ENCODE measurements at places on chromosomes 1 and 21.

GRCh38 chr1:237812061-237812460, 78.7 kb downstream of the ZP4 start:
- no peak for DNase-seq

DNA sequence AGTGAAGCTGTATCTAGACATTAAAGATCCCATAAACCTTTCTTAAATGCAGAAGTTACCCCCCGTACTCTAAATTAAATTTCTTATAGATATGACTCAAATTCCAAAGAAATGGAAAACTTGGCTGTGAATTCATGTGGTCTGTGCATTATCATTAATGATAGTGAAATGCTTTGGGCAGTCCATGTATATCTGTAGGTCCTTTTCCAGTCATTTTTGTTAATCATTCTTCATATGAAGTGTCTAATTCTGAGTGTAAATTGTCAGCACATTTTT, 89.3 kb downstream of the RGL1 start:
- DNase-seq, result no peak

DNA sequence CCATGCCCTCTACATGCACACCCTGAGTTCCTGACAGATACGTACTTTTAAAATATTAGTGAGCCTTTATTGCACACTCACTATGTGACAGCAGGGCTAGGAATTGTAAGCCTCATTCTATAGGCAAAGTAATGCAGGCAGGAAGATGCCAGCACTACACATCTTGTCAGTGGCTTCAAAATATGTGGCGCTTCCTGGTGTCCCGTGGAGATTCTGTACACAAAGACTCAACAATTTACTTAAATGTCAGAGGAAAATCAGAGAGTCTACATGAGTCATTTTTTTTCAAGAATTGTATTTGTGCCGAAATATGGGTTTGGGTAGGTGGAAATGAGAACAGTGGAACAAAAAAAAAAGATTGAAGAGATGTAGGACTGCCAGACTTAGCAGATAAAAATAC, 27.6 kb downstream of the RNASEL start:
- DNase-seq, result no peak

GRCh38 chr1:160189649-160190625, at the start of gene CASQ1:
Gene CASQ1 (plus strand): TSS chr1:160190575. CDS start chr1:160190752, 177 bp downstream.
- no peak for DNase-seq

DNA sequence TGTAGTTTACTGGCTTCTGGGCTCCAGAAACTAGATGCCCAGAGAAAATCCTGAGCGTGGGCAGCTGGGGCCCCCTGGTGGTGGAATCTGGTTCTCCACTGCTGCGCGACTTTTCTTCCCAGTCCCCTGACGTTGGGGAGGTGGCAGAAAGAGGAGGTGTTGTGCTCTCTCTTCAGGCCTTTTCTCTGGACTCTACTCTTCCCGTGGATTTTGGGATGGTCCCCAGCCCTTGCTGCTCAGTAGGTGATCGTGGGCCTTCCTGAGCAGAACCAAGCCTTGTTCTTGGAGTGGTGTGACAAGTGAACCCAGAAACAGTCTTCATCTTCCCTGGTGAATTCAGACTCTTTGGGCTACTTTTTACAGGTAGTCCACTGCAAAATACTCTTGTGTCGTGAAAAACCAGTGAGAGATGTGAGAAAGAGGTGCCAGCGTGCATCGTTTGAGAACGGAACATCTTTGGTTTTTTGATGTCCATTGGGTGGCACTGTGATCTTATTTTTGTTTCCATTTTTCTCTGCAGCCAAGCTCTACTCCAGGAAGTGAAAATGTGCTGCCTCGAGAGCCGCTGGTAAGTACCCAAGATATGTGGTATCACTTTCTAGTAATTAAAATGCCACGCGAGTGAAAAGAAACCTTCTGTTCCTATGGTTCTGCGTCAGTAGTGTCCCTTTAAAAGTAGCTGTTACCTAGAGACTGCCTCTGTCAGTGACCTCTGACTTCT, 20.2 kb downstream of the PEX14 start:
- peak; percentile 39 for DNase-seq

DNA sequence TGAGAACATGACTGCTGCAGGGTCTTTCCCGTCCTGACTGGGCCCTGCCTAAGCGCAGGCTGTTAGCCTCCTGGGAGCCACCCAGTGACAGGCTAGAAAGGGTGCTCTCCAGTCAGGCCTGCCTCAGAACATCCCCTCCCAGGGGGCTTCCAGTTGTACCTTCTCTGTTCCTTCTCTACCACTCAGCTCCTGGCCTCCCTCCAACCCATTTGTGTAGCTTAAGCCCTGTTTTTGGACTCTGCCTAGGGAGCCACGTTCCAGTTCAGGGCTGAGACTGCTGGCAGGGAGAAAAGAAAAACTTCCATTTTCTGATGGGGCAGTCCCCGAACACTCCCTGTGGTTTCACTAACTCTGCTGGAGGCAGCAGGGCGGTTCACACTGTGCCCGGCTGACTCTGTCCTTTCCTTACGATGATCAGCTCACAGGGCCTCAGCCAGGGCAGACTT, 15.3 kb upstream of the POU3F1 start:
- DNase-seq, result no peak

DNA sequence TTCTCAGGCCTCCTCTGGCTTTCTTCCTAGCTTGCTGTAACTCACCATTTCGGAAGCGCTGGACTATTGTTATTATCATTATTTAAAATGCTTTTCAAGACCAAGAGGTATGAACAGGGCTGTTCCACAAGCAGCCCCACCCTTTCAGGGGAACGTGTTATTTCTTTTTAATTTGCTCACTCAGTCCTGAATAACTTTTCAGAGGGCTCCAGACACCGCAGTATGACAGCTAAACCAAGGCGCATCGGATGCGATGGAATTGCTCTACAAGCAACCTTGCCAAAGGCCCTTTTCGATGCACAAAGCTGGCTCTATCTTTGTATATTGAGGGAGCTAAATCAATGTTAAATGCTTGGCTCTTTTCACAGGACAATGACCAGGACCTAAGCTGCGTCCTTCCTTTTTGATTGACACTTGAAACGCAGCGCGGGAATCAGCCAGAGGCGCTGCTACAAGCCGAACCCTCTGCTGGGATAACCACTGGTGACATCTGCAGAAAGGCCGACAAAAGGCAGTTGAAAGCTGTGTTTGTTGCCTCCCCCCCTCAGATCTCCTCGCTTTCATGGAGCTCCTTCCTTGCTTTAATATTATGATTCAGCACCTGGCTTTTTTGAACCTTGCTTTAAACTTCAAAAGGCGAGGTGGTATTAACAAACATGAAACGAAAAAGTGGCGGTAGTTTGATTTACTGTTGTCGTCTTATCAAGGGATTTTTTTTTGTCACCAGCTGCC, 204.7 kb upstream of the PROX1 start:
- DNase-seq, result no peak

- DNase-seq, result no peak
Observed at GRCh38 chr1:203557390-203557789, 63.4 kb downstream of the OPTC start.

DNA sequence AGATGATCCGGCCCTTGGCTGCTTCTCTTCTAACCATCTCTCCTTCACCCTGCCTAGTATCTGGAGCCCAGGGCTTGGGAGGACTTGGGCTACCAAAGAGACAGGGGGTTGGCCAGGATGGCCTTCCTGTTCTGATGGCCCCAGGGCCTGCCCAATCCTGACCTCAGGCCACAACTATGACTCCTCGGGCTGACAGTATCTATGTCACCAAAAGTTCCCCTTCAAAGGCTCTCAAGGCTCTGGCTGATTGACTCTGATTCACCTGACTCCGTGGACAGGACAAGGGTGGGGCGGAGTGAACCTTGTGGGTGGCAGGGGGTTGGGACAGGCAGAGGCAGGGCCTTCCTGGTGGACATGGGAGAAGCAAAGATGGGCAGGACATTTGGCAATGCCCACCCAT, 12.7 kb downstream of the MEF2D start:
- DNase-seq, result no peak

DNA sequence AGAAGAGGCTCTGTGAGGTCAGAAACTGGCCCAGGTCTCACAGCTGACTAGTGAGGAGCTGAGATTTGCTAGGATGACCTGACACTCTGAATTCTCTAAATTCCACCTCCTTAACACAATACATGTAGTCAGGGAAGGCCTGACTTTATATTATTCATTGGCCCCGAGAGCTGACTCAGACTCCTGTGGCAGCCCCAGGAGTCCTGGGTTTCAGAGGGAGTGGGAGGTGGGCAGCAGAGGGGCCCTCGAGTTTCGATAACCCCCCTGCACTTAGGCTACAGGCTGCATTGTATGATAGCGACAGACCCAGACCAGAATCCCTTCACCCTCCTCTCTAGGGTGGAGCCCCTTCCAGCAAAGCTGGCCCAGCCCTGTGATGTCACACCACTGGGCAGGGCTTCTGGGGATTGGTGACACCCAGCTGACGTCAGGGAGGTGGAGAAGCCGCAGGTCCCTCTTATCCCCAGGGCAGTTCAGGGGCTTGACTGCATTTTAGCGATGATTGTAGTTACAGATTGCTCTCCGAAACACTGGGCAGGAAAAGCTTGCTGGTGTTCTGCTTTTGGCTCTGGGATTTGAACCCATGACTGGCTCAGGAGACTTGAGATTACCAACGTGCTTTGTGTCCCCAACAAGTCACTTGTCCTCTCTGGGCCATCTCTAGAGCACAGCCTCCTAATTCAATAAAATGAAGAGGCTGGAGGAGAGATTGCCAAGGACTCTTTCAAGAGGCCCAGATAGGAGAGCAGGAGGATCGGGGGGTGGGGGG, 17.0 kb upstream of the GPR37L1 start:
- DNase-seq, result no peak

- DNase-seq, result no peak
Observed at GRCh38 chr1:26597629-26598039, 68.1 kb downstream of the RPS6KA1 start.

DNA sequence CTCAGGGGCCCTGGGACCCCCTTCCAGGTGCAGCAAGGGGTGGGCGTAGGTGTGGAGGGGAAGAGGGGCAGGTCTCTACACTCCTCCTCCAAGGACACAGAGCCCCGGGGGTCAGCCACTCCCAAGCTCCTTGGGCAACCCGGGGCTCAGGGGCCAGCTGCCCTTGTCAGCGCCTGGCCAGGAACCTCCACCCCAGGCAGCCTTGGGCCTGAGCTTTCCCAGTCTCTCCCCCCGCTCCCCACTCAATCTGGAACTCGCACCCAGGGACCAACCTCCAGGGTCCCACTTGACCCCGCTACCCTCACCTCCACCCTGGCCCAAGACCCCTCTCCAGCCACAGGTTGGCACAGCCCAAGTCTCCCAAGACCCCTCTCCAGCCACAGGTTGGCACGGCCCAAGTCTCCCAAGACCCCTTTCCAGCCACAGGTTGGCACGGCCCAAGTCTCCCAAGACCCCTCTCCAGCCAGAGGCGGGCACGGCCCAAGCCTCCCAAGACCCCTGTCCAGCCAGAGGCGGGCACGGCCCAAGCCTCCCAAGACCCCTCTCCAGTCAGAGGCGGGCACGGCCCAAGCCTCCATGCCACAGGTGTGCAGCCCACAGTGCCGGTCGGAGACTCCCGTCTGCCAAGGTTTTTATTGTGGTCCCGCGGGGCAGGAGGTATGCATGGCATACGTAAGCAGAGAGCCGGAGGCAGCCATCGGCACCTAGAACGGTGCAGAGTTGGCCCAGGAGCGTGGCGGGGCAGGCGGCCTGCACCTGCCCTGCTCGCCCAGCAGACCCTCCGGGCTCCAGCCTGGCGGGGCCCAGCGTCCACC, 3.0 kb downstream of the TNFRSF4 start:
- DNase-seq, result no peak

DNA sequence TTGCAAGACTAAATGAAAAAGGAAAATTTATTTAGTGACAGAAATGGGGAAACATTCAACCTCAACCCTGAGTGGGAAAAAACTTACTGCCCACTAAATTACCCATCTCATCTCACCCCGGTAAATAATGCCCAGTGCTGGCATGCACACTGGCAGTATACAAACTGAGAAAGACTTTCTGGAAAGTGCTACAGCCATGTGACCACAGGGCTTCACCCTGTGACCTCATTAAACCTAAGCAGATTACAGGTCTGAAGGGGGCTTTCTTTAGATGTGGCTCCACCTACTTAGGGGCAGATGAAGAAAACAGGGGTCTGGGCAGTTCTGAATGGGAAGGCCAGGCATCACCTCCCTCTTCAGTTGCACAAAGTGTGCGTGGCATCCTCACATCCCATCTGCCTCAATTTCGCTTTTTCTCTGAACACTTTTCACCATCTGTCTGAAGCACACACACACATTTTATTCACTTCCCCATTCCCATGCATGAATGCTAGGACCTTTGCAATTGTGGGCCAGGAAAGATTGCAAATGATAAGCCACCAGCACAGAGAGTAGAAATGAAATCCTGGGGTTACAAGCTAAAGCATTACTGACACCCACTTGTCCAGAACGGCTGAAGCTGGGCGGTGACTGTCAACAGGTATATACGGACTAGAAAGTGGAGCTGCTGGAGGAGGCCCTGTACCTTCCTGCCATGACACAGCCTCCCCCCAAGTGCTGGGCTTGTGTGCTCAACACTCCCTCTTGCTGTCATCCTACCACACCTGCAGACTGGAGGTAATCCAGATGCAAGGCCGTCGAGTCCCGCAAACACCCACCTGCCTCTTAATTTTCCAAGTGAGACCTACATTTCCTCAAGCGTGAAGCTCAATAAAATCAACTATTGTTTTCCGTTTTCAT, 2.7 kb downstream of the NADK start:
- DNase-seq, result peak; percentile 52

- DNase-seq, result no peak
Observed at GRCh38 chr1:162020150-162020549, 3.5 kb downstream of the OLFML2B start.

DNA sequence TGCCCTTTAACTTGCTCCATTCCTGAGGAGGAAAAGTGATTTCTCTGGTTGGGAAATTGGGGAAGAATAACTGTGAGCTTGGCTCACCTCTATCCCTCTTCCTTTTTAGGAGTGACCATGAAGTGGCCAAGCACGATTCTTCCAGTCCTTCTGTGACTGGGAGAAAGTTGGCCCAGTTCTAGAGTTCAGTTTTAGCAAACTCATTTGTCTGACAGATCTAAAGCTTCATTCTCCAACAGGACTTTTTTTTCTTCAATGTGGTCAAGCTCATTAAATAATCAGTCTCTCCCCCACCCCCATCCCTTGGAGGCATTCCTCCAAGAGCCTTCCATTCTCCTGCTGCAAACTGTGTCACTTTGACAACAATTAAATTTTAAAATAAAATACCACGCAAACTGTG, 6.4 kb upstream of the AGL start:
- no peak for DNase-seq

DNA sequence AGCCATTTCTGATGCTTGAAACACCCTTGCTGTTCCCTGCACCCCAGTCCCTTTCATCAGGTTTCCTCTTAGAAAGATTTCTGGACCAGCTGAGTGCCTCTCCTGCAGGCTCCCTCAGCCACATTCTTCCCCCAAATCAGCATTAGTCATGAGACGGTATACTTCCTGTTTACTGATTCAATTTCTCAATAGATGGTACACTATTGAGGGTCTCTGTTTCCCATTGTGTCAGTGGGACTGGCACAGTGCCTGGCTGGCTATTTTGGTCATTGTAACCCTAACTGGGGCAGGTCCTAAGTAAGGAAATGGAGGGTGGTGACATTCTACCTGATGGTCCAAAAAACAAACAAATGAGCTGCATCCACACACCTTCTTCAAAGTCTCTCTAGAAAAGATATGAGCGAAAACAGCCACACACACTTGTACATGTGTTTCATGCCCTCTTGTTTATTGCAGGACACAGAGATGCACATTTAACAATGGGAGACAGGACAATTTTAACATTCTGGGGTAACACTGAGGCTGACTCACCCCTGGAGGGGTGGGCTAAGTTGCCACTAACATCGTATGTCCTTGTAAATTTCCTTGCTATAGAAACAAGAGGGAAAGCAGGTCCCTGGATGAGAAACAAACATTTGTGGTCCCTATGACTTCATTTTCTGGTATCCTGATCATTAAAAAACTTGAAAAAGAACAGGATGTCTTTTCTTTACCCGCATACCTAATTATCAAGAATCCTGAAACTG, 77.5 kb downstream of the RRAGC start:
- no peak for DNase-seq

All from GF-D8 (cell line).